Stimulated activated CD8-positive, alpha-beta memory T cell treated with anti-CD3 and anti-CD28 coated beads, Interleukin-4, amount 100 ng/mL, for 4 hours (primary cell): ENCODE measurements at places on chromosomes 1 and 21.

DNA sequence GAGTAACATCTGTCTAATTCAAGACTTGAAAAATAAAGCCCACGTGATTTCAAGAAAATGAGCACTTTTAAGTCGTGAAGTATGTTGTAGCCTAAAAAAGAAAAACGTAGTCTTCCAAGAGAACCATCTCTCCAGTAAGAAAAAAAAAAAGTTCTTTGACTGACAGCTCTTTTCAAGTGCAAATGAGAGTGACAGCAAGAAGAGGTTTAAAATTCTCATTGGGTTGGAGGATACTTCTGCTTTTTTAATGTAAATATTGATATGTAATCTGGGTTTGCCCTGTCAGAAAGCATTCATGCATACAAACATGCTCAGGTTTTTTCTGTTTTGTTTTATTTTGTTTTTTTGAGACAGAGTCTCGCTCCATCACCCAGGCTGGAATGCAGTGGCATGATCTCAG is 32.3 kb upstream of the PRDM2 start:
- no peak for DNase-seq

GRCh38 chr1:164720440-164721227 is 161.7 kb downstream of the PBX1 start:
- no peak for DNase-seq

- DNase-seq: no peak
Observed at GRCh38 chr1:96104506-96104905, 617.1 kb upstream of the PTBP2 start.

DNA sequence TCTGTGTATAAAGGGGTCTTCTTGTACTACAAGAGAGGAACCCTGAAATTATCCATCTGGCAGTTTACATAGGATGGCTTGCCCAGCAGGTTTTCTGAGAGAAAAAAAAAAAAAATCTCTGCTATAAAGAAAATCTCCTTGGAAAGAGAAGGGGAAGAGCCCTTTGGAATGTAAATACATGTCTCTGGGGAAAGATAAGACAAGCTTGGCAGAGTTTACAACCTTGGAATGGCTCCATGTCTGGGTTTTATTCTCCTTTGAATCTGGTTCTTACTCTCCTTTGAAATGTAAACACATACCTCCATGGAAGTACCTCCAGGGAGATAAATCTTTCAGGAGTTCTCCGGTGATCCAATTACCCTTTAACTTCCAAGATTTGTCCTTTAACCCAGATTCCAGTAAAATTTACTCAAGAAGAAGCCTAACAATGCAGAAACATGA is 45.1 kb upstream of the DNAH14 start:
- no peak for DNase-seq

GRCh38 chr1:2836333-2836970 is 35.0 kb upstream of the TTC34 start:
- DNase-seq: no peak

GRCh38 chr1:96080925-96081324 is 640.7 kb upstream of the PTBP2 start:
- no peak for DNase-seq

GRCh38 chr1:89692601-89693521 is 59.9 kb downstream of the LRRC8C start:
- DNase-seq: no peak

DNA sequence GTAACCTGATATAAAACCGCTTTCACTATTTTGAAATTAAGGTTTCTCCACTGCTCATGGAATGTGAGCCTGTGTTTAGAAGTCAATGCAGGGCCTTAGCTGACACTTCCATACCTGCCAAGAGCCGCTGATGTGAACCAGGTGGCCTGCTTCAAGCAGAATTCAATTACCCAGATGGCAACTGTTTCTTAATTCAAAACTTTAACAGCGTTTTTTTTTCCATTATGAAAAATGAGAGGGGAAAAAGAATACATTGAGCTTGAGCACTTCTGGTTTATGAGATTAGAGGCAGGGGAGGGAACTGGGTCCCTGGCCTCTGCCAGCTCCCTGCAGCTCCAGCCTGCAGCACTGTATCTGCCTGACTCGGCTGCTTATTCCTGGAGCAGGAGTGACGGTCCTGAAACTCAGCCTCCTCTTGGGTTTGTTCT is 7.7 kb upstream of the ATP1A1 start:
- DNase-seq: no peak

DNA sequence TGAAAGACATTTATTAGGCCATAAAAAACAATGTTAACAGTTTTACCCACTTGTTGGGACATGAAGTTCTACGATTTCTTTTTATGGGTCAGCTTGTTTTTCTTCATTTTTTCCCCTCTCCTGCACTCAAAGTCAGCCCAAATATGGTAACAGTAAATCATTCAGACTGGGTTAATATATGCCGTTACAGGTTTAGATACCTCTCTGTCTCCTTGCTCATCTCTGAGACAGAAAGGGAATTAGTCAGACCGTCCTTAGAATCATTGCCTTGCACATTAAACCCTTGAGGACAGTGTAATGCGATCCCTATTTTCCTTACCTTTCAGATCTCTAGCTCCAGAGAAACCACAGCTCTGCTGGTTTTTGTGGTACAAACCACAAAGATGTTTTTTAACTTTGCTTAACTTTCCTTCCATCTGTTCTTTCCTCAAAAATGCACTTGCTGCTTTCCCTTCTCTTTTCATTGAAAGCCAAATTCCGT is 613.3 kb downstream of the PLPP3 start:
- DNase-seq: no peak

DNA sequence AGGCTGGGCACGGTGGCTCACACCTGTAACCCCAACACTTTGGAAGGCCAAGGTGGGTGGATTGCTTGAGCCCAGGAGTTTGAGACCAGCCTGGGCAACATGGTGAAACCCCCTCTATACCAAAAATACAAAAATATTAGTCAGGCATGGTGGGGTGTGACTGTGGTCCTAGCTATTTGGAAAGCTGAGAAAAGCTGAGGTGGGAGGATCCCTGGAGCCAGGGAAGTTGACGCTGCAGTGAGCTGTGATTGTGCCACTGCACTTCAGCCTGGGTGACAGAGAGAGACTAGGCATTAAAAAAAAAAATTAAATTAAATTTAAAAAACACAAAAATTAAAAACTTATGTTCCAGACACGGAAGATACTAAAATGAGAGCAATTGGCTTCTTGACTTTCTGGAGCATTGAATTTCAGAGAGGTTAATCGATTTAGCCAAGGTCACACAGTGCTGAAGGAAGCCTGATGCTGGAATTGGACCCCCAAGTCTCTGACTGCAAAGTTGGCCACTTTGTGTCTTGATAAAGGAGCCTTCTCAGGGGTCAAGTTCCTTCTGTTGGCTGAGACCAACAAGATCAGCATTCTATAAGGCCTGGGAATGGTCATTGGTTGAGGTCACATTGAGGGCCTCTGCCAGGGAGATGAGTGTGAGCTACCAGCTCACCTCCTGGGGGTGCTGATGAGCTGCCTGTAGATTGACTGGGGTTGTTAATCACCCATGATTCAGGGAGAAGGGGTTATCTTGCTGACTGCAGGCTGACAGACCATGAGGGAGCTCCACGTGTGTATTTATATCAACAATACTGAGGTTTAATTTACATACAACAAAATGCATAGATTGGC is 54.3 kb downstream of the RPS6KA1 start:
- no peak for DNase-seq

DNA sequence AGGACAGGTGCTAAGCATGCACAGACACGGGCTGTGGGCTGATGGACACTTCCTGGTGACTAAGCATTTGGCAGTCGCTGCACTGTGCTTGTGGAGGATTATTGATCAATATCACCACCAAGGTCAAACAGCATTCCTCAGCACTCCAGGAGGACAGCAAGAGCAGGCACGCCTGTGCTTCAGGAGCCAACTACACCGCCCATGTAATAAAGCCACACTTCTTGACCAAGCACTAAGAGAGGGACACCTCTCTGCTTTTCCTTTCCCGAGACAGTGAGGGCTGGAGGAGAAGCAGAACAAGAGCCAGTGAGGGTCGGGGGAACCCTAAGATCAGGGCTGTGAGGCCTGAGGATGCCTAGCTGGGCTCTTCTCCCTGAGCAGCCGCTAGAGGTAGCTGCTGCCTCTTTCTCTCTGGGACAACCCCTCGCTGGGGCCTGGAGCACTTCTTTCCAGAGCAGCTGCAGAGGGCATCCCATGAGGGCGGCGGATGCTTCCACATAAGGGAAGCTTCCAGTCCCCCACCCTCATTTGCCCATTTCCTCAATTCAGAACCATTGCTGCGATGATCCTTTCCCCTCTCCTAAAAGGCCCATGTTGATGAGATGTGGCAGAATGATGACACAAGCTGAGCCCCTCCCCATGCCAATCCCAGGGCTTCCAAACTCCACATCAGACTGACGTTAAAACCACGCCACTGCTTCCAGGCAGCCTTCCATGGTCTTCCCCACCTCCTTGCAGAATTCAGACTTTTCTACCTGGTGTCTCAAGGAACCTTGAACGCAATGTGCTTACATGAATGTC is 19.1 kb downstream of the RAB7B start:
- no peak for DNase-seq

- no peak for DNase-seq
Observed at GRCh38 chr1:207644166-207644851, 624 bp upstream of the CR1L start.

- no peak for DNase-seq
Observed at GRCh38 chr1:68758666-68759209, 261.9 kb upstream of the DEPDC1 start.

- no peak for DNase-seq
Observed at GRCh38 chr1:207091200-207091908, 2.7 kb downstream of the C4BPB start.
